ENCODE measurements at places on chromosomes 7 and 10.
A peak's percentile ranks its signal among the peaks of the same experiment; 100 is the strongest.

GRCh38 chr7:101921061-101921460 lies 103.6 kb downstream of the CUX1 start:
- no peak for DNase-seq

DNA sequence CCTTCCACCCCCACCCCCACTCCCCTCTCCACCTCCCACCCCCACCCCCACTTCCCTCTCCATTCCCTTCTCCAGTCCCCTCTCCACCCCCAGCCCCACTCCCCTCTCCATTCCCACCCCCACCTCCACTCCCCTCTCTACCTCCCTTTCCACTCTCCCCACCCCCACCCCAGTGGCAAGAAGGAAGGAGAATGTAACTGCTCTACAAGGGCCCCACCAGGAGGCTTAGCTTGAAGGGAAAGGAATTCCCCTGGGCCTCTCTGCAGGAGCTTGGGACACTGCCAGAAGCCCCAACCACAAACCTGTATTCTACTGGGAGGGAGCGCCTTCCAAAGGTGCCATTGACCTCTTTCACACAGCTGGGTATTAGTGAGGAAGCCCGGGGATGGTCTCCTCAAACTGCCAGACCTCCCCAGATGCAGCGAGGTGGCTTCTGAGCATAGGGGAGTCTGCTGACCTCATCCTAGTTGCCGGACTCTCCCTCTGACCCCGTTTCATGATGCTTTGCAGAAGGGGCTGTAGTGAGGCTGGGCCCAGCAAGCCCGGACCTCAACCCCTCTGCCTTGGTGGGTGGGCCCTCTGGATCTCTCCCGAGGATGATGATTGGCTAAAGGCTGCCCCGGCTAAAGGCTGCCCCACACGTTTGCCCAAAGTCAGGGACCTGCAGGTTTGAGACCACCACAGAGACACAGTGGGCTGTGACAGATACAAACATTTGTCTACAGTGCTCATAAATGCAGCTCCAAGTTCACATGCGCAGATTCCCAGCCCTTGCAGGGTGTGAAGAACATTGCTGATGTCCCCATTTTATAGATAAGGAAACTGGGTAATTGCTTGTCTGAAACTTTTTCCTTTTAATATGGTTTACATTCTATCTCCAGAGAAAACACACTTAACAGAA lies 2.9 kb downstream of the DEPP1 start:
- no peak for DNase-seq

GRCh38 chr10:110215286-110216170 lies 8.1 kb downstream of the MXI1 start:
- DNase-seq, result no peak

- no peak for DNase-seq
Measured at GRCh38 chr10:62473241-62473640, 99.1 kb downstream of the ZNF365 start.

DNA sequence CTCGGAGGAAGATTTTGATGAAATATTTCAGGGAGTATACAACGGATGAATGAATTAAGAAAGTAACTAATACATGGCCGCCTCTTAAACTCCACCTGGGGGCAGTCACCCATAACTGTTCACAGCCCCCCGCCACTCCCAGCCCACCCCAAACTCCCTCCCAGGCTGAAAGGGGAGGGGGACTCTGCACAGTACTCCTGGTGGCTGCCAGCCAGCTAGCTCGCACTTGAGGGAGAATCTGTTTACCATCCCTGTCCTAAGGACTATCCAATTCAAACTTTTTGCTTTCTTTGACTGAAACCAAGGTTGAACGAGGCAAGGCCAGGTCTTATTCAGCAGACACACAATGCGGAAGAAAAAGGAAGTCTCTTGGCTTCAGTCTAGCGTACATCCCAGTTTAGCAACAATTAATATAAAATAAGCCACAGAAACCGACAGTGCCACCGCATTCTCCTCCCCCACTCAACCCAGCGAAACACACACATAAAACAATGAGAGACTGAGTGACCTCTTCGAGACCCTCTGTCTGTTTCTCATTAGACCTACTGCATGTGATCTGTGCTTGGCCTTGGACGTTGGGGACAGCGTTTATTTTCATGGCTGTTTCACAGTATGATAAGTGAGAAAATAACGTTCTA lies 219.5 kb downstream of the GLI3 start:
- DNase-seq, result no peak

DNA sequence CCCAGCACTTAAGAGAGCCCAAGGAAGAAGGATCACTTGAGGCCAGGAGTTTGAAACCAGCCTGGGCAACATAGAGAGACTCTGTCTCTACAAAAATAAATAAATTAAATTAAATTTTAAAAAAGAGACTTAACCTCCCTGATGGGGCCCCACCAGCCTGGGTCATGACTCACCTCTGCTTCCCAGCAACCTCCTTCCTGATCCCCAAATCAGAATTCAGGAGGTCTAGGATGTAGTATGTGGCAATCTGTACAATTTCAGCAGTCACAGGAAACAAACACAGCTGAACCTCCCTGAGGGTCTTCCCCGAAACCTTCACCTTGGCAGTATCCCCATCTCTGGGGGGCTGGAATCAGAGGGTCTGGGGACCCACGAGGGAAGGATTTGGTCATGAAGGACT lies 9.7 kb upstream of the PPP1R35 start:
- DNase-seq, result no peak

DNA sequence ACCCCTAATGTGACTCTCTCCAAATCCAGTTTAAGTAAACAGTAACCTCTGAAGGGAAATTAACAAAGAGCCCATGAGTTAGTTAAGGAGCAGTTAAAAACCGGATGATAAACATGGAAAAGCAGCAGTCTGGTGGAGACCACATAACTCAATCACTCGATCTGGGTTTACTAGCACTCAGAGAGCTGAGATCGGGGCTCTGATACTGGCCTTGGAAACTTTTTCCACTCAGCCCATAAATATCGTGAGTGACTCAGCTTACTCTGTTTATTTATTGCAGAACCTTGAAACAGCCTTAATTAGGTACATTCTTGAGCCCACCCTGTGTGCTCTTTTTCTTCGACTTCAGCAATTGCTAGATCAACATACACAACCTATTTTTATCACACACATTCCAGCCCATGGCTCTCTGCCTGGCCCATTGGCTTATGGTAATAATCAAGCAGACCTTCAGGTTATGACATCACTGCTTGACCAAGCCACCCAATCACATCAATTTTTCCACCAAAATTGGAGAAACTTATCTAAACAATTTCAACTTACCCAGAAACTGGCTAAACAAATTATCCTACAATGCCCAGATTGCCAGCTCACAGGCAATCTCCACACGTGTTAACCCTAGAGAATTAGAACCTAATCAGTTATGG lies 82.2 kb upstream of the GPR22 start:
- no peak for DNase-seq

GRCh38 chr7:137545059-137545716 lies 201.7 kb upstream of the PTN start:
- no peak for DNase-seq

- no peak for DNase-seq
Measured at GRCh38 chr7:47470567-47471357, 111.1 kb downstream of the TNS3 start.

- no peak for DNase-seq
Measured at GRCh38 chr7:152341039-152341913, 94.5 kb downstream of the KMT2C start.

- DNase-seq, result peak; percentile 28
Measured at GRCh38 chr7:47968847-47969774, 10.3 kb downstream of the HUS1 start.

DNA sequence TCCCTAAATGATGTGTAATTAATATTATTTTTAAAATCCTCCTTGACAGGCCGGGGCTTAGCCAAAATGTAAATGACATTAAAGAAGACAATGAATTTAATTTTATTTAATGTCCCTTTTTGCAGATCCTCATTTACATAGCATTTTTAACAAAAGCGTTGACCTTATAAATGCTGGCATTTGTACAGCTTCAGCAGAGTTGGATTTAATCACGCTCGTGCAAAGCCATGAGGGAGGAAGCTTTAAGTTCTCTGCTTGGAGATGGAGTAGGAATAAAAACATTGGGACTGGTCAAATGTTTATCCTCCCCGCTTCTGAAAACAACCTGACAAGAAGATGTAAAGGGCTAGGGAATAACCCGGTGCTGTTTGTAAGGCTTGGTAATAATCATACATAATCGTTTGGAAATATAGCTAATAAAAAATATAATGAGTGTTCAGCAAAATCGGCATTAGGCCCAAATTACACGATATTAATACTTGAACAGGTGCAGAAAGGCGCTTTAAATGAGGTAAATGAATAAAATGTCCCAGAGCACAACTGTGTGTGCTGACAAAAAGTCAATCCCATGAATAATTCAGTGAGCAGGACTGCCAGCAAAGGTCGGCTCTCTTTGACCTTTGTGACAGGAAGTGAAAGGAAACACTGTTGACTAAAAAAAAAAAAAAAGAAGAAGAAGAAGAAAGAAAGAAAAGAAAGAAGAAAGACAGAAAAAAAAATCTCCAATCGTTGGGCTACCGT lies 11.5 kb downstream of the EBF3 start:
- no peak for DNase-seq

- DNase-seq, result no peak
Measured at GRCh38 chr7:80876894-80877414, 41.9 kb downstream of the SEMA3C start.

GRCh38 chr7:16732828-16733227 lies 20.7 kb upstream of the TSPAN13 start:
- no peak for DNase-seq

- DNase-seq, result no peak
Measured at GRCh38 chr7:132865366-132866143, 216.3 kb downstream of the CHCHD3 start.

DNA sequence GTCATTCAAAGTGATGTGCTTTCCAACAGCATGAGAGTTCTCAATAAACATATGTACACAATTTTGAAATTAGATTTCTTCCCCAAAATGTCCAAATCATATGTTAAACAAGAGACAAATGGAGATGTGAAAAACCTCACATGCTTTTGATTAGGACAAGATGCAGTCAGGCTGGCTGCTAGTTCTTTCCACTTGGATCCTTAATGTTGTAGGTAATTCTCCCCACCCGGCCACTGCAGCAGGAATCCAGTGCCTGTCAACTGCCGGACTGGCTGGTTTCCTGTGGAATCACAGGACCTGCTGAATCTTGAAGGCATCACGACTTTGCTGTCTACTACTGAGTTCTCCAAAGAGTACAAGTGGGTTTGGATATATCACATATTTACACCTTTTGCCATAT lies 138.6 kb upstream of the AKR1E2 start:
- no peak for DNase-seq

- peak; percentile 21 for DNase-seq
Measured at GRCh38 chr7:64463636-64464375, 99.1 kb downstream of the ZNF680 start.

DNA sequence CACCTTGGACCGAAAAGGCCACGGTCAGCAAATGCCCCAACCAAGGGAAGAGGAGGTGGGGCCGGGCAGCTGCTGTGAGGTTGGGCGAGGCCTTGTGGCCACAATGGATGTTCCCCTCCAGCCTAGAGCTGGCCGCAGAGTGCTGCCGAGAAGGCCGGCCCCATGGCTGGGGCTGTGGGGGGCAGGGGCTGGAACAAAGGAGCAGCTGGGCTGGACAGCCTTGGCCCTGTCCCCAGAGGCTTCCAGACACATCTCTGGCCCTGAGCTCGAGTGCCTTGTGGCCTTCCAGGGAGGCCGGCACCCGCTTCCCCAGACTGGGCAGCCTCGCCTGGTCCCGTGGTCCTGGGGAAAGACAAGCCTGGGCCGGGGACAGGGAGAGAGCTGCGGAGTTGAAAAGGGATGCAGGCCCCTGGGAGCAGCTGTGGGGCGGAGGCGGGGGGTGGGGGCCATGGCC lies 88.0 kb downstream of the PDGFA start:
- no peak for DNase-seq

GRCh38 chr10:81564143-81564542 lies 310.9 kb upstream of the NRG3 start:
- DNase-seq, result no peak

- DNase-seq, result no peak
Measured at GRCh38 chr7:46633200-46633599, 712.1 kb upstream of the IGFBP3 start.

- peak; percentile 14 for DNase-seq
Measured at GRCh38 chr10:99658622-99659030, 683 bp upstream of the ENTPD7 start.

DNA sequence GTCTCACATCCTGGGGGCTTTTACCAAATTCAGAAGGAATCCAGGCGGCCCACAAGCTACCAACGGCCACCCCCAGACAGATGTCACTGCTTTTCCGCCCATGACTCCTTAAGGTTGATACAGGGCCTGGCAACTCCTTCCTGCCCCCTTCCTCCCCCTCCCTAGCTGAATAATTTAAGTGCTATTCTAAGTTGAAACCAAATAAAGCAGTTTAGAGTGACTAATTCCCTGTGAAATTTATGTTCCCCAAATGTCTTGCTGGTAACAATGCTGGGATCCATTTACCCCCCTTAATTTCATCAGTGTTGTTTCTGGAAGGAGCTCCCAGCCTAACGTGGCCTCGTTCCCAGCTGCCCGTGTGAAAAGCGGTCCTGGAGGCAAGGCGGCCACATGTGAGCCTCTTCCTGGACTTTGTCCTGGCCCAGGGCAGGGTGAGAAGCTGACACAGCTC lies 109.6 kb downstream of the TMEM130 start:
- no peak for DNase-seq

DNA sequence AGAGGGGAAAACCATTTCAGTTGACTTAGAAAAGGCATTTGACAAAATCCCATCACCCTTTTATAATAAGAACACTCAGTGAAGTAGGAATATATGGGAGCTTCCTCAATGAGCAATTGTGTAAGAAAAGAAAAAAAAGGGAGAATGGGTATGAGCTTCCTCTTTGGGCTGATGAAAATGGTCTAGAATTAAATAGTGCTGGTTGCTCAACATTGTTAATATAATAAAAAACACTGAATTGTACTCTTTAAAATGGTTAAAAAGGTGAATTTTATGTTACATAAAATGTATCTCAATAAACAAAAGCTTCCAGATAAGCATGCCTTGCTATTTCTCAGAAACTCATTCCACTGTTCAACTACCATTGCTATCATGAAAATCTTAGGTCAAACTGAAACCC lies 40.6 kb downstream of the LRRC17 start:
- no peak for DNase-seq

GRCh38 chr10:71981015-71981875 lies 17.1 kb downstream of the CHST3 start:
- DNase-seq, result no peak

- DNase-seq, result no peak
Measured at GRCh38 chr10:22657024-22657423, 57.4 kb downstream of the PIP4K2A start.
